ENCODE measurements at places on chromosomes 2 and 18.

GRCh38 chr2:225270053-225270452 lies 129.5 kb upstream of the NYAP2 start:
- DNase-seq, result no peak

DNA sequence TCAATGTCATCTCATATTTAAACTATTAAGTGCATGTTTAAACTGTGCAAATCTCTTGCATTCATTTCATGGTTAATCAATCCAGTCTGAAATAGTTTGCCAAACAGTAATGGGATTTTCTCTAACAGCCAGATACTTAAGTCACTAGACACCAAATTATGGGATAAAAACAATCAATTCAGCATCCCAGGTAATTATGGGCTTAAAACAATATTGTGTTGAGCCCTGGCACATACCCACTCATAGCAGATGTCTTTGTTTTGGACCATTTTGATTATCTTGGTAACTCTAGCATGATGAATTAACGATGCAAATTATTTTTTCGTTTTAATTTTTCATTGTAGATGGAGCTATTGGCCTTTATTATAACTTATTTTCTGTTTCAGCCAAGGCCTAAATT lies 118.5 kb upstream of the CD302 start:
- no peak for DNase-seq

- no peak for DNase-seq
Observed at GRCh38 chr2:163565192-163565591, 170.6 kb downstream of the FIGN start.

GRCh38 chr2:80016171-80016570 lies 288.4 kb downstream of the LRRTM1 start:
- DNase-seq, result no peak

DNA sequence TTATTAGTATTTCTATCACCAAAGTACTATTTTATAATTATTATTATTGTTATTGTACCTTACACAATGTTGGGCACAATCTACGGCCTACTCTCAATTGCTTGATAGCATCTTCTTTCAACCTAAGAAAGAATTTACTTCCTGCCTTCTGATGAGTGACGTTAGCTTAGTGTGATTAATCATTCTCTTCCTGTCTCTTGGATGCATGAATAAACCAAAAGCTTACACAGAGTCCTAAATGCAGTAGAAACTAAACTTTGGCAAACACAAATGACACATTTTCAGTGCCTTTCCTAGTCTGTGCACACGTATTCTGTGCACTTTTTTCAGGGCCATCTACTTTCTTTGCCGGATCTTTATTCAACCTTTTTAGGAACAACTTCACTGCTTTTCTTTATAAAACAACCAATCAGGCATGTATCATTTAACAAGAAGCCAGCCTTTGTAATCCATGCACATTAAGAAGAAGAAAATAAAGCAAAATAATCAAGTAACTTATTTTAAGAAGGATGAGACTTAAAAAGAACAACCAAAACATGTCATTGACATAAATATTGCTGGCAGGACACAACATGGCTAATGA lies 19.1 kb downstream of the TRAK2 start:
- no peak for DNase-seq

DNA sequence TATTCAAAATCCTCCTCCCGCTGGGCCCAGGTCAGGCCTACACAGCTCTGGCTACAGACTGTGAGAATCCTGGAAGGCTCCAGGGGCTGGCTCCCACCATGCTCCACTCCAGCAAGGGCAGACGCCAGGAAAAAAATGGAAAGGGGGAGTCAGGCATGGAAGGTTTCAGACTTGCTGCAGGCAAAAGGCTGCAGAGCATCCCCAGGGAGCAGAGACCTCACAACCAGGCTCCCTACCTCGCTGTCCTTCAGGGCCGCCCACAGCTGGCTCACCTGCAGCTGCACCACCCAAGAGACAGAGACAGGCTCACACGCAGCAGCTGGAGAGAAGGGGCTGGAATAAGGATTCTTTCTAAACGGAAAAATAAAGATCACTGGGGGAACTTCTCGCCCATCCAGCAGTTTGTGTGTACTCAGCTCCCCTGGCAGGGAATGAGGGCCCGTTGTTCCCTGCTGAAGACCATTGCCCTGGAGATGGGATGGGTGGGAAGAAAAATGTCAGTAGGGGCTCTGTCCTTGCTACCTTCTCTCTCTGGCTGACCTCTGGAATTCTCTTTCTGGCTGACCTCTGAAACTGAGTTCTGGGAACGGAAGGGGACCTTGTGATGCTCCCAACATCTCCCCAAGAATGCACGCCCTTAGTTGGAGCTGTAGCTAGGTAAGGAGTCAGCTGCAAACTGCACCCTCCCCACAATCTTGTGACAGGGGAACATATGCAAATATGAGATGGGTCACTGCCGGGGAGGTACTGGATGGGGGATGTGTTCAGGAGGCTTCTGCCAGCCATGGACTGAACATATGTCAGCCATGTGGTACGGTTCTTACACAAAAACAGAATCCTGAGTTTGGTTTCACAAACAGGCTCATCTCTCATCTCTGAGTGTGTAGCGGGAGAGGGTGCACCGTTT lies 34.5 kb downstream of the BCL2 start:
- DNase-seq, result no peak

DNA sequence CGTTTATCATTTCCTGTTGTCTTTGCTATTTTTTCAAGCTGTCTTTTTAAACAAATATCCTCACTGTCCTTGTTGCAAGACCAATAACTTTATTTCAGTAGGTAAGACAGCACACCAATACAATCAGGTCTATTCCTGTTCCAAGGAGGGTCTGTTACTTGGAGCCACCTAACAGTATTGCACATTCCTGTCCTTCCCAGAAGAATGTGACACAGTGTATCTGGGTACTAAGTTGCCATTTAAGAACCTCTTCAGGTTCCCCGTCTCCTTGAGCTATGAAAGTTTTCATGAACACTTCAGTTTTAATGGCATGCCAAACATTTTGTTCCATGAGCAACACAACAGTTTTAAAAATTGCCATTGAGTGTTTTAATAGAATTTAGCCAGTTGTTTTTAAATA lies 138.9 kb upstream of the CAVIN2 start:
- no peak for DNase-seq

- no peak for DNase-seq
Observed at GRCh38 chr2:216875862-216876261, 16.0 kb upstream of the TNP1 start.
